ENCODE measurements at places on chromosomes 5 and 9.

- ATAC-seq: no peak
Observed at GRCh38 chr5:58974601-58975000, 391.7 kb downstream of the RAB3C start.

DNA sequence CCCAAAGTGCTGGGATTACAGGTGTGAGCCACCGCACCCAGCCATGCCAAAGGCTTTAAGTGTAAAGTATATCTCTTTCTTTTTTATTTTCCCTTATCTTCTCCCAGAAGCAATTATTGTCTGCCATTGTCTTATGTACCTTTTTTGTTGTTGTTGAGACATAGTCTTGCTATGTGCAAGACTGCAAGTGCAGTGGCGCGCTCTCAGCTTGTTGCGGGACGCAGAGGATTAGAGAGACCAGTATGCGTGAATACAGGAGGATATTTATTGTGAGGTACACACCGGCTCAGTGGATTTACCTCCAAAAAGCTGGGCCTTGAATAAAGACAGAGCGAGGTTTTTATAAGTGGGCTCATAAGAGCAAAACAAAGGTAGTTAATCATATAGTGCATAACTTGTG is 11.8 kb downstream of the TMEM38B start:
- ATAC-seq: no peak

DNA sequence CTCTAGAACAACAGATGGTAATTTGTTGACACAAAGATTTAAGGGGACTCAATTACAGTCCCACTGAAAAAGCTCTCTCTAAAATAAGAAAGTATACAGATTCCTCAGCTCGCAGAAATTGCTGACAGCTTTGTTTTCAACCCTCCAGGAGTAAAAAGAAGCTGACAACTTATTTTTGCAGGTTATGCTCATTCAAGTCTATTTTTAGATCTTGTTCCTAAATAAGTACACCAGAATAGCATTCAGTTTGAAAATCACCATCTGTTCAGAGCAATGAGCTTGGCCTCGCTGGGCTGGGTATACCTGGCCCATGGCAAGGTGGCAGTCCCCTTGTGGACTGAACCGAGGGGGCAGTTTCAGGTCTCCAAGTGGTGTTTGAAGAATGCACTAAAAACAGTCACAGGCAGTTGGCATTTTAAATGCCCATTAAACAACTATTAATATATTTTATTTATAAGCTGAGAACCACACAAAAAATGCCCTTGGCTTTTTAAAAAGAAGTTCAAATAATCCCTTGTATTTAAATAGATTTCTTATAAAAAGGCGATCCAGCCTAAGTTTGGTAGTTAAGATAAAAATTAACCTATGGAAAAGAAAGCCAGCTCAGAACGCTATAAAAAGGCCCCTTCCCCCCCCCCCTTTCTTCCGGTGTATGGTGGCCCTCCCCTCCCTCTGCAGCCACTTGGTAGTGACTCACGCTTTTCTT is 169.2 kb downstream of the AUH start:
- no peak for ATAC-seq

GRCh38 chr5:177557041-177557647 is 2.8 kb upstream of the FAM193B start:
- no peak for ATAC-seq

DNA sequence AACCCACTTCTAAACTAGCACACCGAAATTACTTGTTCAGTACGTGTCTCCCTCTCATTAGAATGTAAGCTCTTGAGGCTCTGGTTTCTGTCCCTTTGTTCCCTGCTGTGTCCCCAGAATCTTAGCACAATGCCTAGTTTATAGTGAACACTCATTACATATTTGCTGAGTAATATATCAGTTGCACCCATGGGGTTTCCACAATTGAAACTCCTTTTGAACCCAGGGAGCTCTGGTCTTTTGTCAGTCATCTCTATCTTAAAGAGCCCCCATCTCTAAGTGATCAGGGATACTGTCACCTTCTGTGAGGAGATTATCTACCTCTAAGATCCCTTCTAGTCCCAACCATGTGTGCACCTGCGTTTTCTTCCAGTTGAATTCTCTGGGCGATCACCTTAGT is 12.8 kb downstream of the CAMK4 start:
- no peak for ATAC-seq

- ATAC-seq: no peak
Observed at GRCh38 chr5:108529381-108529780, 147.5 kb upstream of the FBXL17 start.

DNA sequence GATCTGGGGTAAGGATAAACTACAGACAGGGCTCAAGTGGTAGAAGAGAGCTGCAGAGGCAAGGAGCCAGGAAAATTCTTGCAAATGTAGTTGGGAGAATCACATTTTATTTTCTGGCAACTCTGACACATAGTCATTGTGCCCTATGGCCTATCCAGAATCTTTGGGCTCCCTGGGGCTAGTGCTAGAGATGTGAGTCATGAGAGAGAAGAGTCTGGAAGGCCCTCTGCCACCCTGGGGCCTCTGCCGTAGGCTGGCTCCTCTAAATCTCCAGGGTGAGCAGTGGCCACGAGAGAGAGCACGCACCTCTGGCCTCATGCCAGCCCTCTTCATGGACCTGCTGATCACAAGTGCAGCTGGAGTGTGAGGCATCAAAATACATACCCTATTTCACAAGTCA is 74.3 kb upstream of the SSBP2 start:
- ATAC-seq: peak; percentile 52

DNA sequence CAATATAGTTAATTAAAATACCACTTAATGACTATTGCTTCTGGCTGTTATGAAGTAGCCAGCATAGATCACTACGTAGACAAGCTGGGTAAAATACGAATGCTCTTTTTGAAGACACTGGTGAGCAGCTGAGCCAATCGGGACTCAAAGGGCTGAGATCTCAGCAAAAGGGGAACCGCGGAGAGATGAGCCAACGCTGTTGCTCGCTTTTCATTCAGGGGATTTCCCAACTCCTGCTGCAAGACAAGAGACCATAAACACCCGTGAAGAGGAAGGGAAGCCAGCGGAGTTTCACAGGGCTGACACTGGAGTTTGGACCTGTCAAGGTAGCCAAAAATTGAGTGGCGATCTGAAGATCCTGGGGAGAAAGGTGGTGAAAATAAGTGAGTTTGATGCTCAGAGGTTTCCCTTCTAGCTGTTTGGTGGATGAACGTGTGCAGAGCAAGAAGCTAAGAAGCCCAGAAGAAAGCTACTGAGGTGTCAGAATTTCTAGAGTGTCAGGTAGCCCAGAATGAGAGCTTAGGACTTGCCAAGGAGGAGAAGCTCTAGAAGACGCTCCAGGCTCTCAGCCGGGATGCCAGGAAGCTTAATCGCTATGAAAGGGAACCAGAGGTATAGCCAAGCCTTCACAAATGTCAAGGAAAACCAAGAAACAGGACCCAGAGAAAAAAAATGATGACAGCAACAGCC is 79.6 kb upstream of the RNU6ATAC start:
- peak; percentile 19 for ATAC-seq

DNA sequence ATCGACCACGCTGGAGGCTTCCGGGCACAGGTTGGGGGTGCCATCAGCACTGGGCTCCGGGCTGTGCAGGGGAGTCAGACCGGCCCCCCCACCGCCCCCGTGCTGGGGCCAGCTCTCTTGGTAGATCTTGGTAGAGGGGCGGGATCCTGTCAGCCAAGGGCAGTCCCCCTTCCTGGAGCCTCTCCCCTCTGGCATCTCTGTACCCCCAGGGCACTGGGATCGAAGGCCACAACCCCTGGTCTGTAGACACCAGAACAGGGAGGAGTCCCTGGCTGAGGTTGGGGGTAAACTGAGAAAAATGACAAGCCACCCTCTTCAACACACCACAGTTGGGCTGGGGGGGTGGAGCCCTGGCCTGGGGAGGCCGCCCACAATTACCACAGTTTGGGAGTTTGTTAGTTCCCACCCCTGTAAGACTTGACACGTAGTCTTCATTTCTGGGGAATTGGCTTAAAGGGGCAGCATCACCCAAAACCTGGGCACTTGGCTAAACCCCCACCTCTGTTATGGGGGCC is 882 bp downstream of the CERCAM start:
- peak; percentile 7 for ATAC-seq

GRCh38 chr9:6034954-6035353 is 19.5 kb upstream of the RANBP6 start:
- peak; percentile 97 for ATAC-seq

GRCh38 chr5:37658440-37658839 is 181.4 kb downstream of the GDNF start:
- ATAC-seq: no peak

- ATAC-seq: no peak
Observed at GRCh38 chr5:142846406-142846805, 76.2 kb downstream of the ARHGAP26 start.

DNA sequence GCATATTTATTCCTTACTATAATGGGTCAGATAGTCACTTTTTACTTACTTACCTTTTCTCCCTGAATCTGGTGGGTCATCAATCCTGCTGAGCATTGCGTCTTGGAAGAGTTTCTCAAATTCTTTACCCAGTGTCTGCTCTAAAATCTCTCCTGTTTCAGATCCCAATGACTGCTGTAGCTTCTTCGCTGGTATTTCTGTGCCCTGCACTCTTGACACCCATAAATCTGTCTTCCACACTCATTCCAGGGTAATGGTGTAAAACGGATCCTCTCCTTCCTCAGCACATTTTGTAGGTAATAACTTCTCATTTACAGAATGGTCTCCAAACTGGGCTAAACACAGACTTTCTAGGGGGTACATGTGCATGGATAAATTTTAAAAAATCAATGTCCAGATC is 407.4 kb downstream of the DMAC1 start:
- ATAC-seq: no peak

DNA sequence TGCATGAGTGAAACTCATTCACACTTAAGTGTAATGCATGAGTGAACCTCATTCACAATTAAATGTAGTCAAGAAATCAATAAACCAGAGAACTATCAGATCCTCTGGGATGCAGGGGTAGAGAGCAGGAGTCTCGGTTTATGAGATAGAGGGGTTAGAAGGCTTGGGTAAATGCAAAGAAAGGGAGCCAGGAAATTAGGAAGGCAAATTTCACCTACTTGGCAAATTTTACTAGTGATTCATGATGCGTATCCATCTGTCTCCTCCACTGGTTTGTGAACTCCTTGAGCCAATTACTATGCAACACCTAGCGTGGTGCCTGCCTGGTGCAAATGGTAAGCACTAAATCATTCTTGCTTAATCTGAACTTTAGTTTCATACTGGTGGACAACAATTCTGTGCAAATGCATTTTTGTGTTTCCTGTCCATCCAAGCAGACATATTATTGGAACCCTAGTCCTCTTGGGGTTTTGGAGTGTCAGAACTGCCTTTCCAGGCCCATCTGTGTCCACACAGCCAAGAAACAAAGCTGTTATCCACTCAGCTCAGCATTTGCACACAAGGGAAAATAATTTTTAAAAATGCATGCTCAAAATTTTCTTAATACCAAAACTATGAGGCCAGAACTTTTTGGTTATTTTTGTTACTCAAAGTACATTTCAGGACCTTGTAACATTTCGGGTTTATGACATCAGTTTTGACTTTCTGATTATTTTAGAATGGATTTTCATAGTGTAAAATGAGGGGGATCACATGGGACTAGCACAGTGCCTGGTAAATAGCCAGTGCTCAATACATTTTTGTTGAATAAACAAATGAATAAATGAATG is 5.2 kb downstream of the HAPLN1 start:
- no peak for ATAC-seq

DNA sequence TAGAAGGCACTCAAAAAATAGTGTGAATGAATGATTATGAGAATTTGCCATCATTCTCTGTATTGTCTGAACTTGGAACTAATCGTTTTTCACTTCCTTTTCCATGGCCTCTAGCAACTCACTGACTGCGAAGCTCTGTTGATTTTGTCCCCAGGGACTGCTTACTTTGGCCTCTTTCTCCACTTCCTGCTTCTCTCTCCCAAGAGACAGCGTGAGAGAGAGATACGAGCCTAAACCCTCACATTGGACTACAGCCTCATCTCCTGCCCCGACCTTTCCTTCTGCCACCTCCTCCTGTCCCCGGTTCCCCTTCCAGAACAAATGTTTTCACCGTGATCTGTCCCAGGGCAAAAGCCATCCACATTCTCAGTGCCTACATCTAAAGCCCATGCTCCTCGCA is 300.8 kb upstream of the PANK3 start:
- no peak for ATAC-seq

- no peak for ATAC-seq
Observed at GRCh38 chr5:114859438-114859735, 310.3 kb downstream of the TRIM36 start.

- no peak for ATAC-seq
Observed at GRCh38 chr5:73337586-73338255, 110.9 kb downstream of the FOXD1 start.

DNA sequence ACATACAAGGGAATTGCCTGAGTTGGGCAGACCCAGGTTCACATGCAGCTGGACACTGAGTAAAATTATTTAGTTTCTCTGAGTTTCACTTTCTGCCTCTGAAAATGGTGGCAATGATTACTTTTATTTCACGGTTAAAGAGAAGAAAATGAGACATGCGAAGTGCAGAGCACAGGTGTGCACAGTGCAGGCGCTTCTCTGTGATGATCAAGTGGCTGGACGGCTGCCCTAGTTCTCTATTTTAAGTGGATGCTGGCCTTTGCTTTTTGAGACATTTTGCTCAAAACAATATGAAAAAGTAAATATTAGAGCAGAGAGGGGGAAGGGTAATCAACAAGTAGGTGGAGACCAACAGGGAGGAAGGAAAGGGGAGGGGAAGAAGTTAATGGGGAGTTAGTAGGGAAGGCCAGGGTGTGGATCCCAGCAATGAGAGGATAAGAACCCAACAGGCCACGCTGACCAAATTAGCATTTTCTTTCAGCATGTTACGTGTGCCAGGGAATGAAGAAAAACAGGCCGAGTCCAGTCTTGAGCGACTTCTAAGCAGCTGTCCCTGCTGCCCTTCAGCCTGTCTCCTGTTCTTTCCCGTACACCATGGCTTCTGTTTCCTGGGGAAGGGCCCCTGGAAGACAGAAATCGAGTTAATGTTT is 16.1 kb downstream of the SNX18 start:
- ATAC-seq: peak; percentile 76

DNA sequence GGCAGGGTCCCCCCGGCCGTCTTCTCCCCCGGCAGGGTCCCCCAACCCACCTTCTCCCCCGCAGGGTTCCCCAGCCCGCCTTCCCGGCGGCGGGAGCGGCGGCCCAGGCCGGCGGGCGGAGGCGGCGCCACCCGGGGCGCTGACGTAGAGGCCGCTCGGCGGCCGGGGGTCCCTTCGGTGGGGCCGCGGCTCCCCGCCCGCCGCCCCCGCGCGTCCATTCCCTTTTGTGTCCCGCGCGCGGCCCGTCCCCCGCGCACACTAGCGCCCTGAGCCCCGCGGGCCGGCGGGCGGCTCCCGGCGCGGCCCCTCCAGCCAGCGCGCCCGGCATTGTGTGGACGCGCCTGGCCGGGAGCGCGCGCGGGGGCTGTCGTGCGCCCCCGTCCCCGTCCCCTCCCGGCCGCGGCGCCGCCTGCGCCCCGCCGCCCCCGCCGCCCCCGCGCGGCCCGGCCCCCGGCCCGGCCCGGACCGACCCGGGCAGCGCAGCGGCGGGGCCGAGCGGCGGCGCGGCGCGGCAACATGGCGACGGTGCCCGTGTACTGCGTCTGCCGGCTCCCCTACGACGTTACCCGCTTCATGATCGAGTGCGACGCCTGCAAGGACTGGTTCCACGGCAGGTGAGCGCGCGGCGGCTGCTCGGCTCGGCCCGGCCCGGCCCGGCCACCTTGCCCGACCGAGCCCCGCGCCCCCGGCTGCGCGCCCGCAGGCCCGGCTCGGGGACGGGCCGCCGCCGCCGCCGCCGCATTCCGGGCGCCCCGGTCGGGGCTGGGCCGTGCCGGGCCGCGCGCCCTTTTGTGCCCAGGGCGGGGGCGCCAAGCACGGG is at the start of gene PHF2:
Gene PHF2, plus strand, starts transcription at position 327 of the 820 bp plus-strand sequence. Its CDS starts 190 bp downstream, at position 517.
- peak; percentile 1 for ATAC-seq

All from esophagus mucosa (tissue), 1 donor.